Cerebellar nuclear complex (tissue), 1 donor: ENCODE measurements at places on chromosomes 11 and 22.

- no peak for DNase-seq
Measured at GRCh38 chr22:45034821-45035220, 25.0 kb upstream of the PHF21B start.

GRCh38 chr22:19325296-19325948 is 33.9 kb upstream of the CLTCL1 start:
- DNase-seq, result no peak

- no peak for DNase-seq
Measured at GRCh38 chr22:38415046-38415445, 40.0 kb downstream of the KCNJ4 start.

- DNase-seq, result no peak
Measured at GRCh38 chr11:72352859-72353551, 81.3 kb downstream of the CLPB start.

GRCh38 chr11:2886191-2886894 is 768 bp upstream of the CDKN1C start:
- no peak for DNase-seq

DNA sequence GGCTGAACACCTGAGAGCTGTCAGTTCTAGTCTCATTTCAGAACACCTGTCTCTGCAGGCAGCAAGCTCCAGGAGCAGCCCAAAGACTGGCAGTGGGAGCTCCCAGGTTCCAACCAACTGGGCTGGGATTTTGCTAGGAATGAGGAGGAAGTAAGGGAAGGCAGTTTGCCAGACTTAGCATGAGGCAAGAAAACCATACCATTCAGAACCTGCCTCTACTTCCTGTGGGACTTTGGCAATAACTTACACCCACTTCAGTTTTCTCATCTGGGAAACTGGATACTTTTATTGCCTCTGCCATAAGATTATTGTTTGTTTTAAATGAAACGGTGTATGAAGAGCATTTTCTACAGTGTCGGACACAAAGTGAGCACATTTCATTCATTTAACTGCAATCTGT is 363.7 kb upstream of the ISX start:
- no peak for DNase-seq

- DNase-seq, result no peak
Measured at GRCh38 chr11:95434489-95435057, 203.6 kb upstream of the SESN3 start.

DNA sequence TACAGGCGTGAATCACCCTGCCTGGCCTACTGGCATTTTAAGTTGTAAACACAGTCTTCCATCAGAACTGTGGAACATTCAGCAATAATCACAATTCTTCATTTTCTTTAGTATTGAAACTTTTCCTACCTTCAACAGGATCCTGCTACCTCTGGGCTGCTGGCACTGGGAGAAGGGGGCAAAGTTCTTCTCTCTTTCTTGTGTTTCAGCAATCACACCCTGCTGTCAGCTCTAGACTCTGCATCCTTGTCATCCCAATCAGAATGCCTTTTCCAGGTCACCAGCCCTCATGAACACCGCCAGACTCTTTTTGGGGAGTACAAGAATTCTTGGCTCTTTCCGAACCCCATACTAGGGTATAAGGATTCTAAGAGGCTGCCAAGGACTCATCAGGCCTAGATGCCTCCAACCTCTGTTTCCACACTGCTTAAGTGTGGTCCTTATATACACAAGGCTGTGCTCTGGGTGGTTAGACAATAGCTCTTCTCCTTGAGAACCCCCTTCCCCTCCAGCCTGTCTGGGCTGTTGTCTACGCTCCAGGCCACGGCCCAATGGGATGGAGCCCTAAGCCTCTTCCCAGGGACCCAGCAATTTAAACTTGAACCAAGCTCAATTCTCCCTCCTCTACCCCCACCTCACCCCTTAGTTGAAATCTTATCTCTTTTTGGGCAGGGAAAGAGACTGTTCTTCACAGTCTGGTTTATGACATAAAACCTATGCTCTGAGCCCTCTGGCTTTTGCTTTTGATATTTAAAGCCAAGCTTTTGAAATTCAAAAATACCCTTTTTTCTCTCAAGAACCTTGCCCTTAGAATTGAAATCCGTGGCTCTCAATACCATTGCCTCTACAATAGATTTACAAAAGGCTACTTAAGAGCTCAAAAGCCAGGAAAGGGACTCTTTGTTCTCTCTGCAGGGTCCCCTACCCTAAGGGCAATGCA is 327.4 kb downstream of the BUD13 start:
- no peak for DNase-seq

- DNase-seq, result no peak
Measured at GRCh38 chr11:90593099-90593498, 370.2 kb upstream of the CHORDC1 start.

DNA sequence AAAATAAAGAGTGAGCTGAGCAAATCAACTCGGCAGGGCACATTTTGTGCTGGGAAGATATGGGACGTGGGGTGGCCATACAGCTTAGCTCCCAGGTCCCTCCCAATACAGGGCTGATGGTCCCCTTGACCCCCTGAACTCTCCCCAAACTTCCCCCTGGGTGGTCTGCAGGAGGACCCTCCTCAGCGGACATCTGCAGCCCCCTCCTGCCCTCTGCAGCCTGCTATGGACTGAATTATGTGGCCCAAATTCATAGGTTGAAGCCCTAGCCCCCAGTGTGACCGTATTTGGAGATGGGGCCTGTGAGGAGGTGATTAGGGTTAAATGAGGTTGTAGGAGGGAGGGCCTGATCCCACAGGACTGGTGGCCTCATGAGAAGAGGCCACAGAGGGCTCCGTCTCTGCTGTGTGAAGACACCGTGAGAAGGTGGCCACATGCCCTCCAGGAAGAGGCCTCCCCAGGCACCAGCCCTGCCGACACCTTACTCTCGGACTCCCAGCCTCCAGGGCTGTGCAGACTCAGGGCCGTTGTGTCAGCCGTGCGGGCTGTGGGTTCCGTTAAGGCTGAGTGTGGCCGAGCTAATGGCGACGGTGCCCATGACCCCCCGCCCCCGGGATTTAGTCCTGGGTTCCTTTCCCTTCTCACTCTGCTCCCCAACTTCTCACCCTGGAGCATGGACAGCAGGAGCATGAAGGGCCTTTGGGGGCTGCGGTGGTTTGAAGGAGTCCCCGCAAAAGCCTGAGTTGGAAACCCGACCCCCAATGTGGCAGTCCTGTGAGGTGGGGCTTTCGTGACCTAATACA is 1042.8 kb downstream of the BRD1 start:
- no peak for DNase-seq

DNA sequence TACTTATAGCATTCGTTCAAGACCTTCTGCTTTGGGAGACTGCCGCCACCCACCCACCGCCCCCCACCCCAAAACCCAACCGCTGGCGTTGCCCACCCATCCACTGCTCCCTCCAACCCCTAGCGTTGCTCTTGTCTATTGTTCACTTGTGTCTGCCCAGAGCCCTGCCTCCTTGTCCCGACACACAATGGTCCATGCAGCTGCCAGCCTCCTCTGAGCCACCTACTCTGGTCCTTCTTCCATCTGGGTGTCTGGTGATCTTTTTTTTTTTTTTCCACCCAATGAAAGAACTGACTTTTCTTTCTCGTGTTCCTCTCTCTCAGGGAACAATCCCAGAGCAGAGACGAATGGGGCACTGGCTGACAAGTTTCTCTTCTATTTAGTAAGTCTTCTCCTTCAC is 256.0 kb upstream of the SESN3 start:
- DNase-seq, result no peak

DNA sequence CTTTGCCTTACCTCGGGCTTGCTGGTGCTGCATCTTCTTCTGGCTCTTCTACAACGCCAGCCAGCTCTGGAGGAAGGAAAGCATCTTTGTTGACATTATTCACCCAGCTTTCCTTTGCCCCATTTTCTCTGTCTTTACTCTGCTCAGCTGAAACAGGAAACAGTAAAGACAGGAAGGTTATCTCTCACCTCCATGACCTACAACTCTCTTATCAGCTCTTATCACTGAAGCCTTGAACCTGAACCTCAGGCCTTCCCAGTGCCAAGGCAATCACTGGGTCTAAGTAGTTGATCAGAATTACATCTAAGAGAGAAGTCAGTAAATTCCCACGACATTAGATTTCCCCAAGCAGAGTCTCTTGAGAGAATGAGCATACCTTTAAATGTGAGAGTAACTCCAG is 59.6 kb upstream of the CCDC89 start:
- no peak for DNase-seq

GRCh38 chr22:41548830-41549211 is 4.6 kb upstream of the POLR3H start:
- no peak for DNase-seq

DNA sequence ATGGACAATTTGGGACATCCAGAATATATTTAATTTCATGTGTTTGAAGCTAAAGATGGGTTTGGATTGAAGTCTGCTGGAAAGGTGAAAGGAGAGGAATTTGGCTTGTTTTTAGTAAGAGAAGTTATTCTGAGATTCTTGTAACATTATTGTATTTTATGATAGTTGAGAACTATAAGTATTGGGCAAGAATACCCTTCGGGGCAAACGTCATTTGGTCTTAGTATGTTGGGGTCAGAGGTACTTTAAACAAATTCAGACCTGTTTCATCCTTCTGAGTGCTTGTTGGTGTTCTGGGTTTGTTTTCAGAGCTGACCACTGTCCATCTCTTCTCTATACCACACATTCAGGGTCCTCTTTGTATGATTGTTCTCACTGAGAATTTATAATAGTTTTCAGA is 19.5 kb downstream of the PANX1 start:
- no peak for DNase-seq

GRCh38 chr11:107898270-107898669 is 30.0 kb upstream of the RAB39A start:
- DNase-seq, result no peak

DNA sequence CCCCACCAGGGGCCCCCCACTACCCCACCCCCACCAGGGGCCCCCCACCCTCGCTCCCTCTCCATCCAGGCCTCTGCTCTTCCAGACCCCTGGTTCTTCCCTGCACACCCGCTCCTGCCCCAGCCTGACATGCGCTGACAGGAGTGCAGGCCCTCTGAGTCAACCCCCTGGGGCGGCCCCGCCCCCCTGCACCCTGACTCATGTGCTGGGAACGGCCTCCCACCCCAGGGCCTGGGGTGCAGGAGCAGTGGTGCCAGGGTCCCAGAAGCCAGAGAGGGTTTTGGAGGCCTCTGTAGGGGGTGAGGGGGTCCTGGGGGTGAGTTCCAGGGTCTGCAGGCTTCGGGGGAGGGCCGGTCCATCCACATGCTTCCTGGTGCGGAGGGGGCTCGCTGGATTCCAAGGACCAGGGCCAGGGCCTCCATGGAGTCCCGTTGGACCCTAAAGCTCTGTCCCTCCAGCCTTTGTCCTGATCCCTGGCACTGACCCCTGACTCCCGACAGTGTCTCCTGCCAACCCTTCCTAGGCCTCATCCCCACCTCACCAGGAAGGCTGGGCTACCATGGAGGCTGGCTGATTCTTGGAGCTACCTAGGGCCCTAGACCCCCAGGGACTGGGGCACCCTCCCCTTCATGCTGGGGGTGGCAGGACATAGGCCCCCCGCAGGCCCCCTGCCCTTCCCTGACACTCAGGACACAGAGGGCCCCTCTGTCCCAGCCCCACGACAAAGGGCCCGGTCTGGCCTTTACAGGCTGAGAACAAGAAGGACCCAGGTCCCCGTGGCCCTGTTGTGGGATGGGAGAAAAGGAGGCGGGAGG is 583 bp upstream of the PKP3 start:
- DNase-seq, result no peak

GRCh38 chr22:21000207-21000986 is 1.5 kb downstream of the THAP7 start:
- no peak for DNase-seq

DNA sequence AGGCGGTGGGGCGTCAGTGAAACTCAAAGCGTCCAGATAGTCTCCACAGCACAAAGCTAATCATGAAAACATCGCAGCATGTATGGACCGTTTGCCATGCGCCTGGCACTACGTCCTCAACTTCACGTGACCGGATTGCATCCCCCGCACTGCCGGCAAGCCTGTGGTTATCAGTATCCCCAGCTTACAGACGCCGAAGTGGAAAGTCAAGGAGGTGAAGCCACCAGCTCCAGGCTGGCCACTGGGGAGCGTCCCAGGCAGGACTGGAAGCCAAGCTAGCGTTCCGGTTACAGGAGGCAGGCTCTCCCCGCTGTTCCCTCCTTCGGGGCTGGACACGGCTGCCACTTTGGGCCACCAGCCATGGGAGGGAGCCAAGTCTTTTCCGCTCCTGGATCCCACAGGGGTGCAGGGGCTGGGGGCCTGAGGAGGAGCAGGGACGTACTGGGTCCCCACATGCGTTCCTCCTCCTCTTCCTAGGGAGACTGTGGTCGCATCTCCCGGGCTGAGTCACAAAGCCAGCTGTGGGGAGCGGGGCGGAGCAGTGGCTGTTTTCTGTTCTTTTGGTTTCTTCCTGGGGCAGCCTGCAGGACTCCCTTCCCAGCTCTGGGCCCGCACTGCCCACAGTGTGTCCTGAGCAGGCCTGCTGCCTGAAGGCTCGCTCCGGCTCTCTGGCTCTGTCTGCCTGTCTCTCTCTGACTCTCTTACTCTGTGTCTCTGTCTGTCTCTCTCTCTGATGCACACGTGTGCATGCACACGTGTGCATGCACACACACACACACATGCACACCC is 4.3 kb upstream of the OSBPL5 start:
- no peak for DNase-seq

- DNase-seq, result no peak
Measured at GRCh38 chr22:27146866-27147633, 489.7 kb downstream of the MIAT start.

GRCh38 chr11:126113515-126113957 is 50.9 kb upstream of the CDON start:
- peak; percentile 91 for DNase-seq

GRCh38 chr11:45181193-45181888 is 34.9 kb downstream of the PRDM11 start:
- no peak for DNase-seq

GRCh38 chr22:22558972-22559603 is at the start of gene PRAME:
Gene PRAME, minus strand, starts transcription at chr22:22559265. Its CDS starts 2,433 bp downstream, at chr22:22556832.
- no peak for DNase-seq

DNA sequence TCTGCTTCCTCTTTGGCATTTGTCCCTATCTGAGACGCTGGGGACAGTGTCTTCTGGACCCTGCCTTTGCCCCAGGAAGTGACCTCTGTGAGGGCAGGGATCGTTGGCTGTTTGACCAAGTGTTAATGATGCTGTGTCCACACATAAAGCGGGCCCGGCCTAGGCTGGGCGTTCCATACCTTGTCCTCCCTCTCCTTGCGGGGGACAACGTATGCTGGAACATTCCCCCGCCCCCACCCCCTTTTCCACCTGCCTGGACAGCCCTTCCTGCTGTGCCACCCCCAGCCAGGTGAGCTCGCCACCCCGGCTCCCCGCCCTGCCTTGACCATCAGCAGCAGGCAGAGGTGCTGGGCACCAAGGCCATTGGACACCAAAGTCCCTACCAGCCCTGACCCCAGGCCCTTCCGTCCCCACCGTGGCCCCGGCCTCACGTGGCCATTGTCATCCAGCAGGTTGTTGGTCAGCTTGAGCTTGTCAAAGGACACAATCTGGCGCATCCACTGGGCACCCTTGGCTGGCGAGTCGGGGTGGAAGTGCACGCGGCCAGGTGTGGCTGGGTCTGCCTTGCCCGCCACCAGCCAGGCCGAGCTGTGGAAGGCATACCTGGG is 4.1 kb upstream of the NUDT8 start:
- DNase-seq, result no peak

- no peak for DNase-seq
Measured at GRCh38 chr22:28443526-28443876, 236.1 kb downstream of the TTC28 start.

- DNase-seq, result no peak
Measured at GRCh38 chr22:45740236-45740635, 68.6 kb downstream of the ATXN10 start.
